ENCODE measurements at places on chromosomes 12 and 14.

GRCh38 chr14:99704037-99704436 lies 19.9 kb downstream of the CYP46A1 start:
- DNase-seq = no peak

- no peak for DNase-seq
Measured at GRCh38 chr12:75938189-75938588, 93.4 kb downstream of the PHLDA1 start.

DNA sequence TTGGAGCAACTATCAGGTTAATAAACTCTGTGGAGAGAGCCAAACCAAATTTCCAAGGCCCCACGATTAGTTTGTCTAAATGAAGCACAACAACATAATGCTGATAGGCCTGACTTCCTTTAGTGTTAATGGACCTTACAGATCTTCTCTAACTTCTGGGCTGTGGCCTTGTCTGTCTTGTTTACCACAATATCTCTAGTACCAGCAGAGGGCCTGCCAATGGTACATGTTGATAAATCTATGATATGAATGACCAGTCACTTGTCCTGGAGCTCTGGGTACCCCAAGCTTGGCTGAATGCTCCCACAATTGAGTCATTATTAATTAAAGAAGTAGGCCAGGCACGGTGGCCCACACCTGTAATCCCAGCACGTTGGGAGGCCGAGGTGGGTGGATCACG lies 78.9 kb upstream of the CISTR start:
- DNase-seq = no peak

- DNase-seq = no peak
Measured at GRCh38 chr12:78192979-78193378, 362.3 kb downstream of the NAV3 start.

- no peak for DNase-seq
Measured at GRCh38 chr12:116698116-116698515, 39.8 kb downstream of the SPRING1 start.

DNA sequence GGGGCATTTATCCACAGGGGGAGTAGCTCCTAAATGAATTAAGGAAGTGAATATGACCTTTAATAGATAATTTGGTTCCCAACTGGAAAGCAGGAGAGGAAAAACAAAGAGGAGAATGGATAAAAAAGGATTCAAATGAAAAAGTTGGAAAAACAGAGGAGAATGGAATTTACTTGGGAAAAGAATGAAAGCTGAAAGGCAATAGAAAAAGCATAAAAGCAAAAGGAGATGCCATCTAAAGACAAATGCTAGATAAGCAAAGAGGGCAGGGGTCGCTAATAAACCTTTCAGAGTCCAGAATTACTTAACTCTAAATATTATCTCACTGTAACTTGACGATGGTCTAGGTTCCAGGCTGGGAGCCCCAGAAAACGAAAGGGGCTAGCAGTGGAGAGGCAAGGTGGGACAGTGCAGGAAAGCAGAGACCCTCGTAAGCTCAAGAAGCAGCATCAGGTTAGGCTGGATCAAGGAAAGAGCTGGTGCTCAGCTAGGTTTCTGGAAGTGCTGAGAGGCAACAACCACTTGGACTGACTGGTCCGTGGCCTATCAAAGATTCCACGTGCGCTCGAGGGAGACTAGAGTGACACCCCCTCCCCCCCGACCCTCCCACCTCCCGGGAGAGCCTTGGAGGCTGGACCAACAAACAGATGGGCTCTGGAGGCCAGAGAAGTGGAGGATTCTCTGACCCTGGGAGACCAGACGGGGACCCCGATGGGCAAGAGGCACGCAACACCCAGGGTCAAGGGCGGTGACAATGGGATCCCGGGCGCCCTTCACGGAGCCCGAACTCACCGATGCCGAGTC lies 1.2 kb downstream of the SLC2A13 start:
- no peak for DNase-seq

DNA sequence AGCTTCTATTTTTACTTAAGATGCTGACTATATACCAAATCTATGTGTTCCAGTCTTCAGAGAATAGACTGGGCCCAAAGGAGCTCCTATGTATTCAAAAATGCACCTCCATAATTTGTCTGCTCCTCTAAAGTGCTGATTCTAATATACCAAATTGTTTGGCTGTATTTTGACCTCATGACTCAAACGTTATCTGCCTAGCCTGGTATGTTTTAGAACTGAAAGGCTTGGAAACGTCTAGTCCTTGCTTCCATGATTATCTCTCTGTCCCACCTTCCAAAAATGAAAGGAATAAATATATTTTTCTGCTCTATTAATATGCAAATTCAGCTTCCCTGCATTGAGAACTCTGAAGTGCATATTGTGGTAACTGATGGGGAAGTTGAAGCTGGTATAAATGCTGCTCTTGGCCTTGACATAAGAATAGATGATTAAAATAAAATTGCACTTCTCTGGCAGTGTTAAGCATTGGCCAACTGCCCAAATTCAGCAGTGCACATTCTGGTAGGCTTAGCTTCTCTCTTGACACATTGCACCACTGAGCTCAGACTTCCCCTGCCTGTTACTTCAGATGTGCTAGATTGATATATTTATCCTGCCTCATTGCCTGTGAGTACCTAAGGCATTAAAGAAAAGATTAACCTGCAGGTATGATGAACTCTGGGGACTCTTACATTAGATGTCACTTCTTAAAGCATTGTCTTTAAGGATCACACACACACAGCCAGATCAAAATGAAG lies 882.3 kb downstream of the RPS29 start:
- DNase-seq = no peak

DNA sequence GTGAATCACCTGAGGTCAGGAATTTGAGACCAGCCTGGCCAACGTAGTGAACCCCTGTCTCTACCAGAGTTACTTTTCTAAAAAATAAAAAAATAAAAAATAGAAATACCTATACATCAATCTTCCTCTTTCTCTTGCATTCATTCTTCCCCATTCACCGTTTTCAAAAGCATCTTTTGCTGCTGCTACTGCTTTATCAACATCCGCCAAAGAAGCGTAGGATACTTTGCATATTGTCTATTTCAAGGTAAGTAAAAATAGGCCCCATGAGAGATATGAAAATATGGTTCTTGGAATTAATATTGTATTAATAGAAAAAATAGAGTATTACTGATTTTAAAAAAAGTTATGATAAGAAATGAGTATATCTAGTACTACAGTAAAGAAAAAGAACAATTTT lies 32.3 kb downstream of the ALDH1L2 start:
- no peak for DNase-seq

- DNase-seq = peak; percentile 18
Measured at GRCh38 chr12:90959538-90960139, 4.7 kb upstream of the CCER1 start.

GRCh38 chr12:108833757-108834472 lies 23.5 kb downstream of the SSH1 start:
- DNase-seq = no peak

GRCh38 chr14:23381871-23382270 lies 5.0 kb downstream of the CMTM5 start:
- DNase-seq = no peak

- no peak for DNase-seq
Measured at GRCh38 chr12:72465940-72466630, 193.9 kb downstream of the TRHDE start.

GRCh38 chr12:85423947-85424346 lies 143.9 kb downstream of the ALX1 start:
- no peak for DNase-seq

GRCh38 chr12:27554421-27555186 lies 30.6 kb downstream of the PPFIBP1 start:
- DNase-seq = no peak

All from DND-41 (cell line).